ENCODE measurements at places on chromosomes 6 and 20.

- peak; percentile 92 for DNase-seq
Measured at GRCh38 chr20:10671221-10671918, 2.4 kb downstream of the JAG1 start.

GRCh38 chr20:58547623-58548475, 32.6 kb upstream of the APCDD1L start:
- DNase-seq = peak; percentile 27

- peak; percentile 47 for DNase-seq
Measured at GRCh38 chr20:20083807-20084206, 31.5 kb downstream of the CFAP61 start.

DNA sequence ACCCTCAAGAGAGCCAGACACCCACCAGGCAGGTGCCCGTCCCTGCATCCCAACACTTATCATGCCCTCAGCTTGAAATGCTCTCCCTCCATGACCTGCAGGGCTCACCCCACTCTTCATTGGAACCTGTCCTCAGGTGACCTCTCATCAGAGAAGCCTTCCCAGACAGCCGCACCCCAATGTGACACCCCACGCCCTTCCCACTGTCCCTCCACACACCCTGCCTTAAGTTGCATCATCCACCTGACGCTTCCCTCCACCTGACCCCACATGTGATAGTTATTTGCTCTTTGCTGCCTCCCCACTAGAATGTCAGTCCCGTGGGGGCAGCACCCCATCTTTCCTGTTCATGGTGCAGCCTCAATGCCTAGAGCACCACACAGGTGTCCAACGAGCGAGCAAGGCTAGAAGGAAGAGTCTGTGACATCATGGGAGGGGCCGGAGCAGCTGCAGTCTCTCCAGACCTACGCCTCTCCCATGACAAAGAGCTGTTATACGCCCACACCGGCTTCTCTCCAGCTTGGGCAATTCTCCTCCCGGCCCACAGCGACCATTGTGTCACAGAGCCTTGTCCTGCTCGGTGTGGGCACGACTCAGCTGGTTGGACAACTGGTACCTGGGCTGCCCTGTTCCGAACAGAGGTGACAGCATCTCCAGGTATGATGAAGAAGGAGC, 58.2 kb downstream of the NFATC2 start:
- peak; percentile 40 for DNase-seq

DNA sequence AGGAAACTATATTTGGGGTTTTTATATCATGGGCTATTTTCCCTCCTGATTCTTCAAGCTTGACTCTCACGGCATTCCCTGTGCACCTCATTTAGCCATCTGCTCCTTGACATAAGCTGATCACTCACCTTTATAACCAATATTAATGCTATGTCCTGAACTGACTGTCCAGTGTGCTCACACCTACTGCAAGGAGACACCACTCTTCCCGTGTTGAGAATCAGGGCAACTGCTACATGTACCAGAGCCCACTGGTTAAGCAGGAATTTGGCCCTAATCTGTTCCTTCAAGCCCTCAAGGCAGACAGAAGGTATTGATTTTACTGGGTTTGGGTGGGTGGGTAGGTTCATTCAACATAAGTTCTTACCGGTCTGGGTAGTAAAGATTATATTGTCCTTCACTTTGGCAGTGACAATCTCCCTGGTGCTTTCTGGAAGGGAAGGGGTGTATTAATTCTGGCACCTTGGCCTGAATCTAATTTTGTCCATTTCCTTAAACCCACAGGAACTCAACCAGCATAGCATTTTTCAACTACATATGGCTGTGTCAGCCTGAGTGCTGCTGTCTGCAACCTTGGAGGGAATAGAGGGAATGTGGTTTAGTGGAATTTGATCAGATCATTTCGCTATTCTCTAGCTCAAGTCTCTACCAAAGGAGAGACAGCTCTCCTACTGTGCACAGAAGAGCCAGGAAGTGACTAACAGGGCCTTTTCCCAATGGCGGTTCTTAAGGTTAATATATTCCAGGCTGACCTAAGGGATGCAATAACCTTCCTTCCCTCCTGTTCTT, 293.2 kb downstream of the BTBD9 start:
- peak; percentile 7 for DNase-seq

DNA sequence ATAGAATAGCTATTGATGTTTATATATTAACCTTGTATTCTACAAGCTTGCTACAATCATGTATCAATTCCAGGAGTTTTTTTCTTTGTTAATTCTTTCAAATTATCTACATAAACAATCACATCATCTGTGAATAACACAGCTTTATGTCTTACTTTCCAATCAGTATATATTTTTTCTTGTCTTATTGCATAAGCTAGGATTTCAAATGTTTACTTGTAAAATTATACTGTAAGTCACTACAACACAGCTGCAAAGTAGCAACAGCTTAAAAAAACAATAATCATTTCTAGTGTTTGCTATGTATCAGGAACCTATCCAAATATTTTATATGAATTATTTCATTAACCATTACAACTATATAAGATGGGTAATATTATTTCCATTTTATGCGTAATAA, 270.4 kb downstream of the KIF16B start:
- DNase-seq = no peak

GRCh38 chr20:8361779-8362178, 229.7 kb downstream of the PLCB1 start:
- DNase-seq = no peak

DNA sequence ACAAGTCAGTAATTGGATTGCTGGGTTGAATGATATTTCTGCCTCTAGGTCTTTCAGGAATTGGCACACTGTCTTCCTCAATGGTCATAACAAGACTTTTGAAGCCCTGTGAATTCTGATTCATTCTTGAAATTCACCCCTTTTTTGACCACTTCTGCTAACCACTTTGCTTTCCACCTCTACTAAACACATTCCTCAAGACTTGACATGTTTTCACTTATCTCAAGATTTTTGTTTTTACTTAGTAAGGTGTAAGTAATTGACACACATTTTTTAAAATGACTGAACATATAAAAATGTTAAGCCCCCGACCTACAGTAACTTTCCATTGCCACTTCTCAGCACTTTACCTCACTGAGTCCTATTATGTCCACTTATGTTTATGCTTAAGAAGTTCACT, 239.1 kb downstream of the GRM1 start:
- no peak for DNase-seq

Measured in epithelial cell of esophagus (primary cell).